DMS53 (cell line): ENCODE measurements at places on chromosomes 3 and 15.

GRCh38 chr3:77039606-77040171 lies at the start of gene ROBO2:
ROBO2 (plus strand) TSS chr3:77040099; CDS start chr3:77040786, 687 bp downstream.
- peak; percentile 38 for DNase-seq

- DNase-seq: no peak
These were observed 310.4 kb downstream of the ERC2 start for GRCh38 chr3:56157693-56158362.

GRCh38 chr3:27677565-27677964 lies 44.6 kb downstream of the EOMES start:
- DNase-seq: no peak

GRCh38 chr3:33993631-33994030 lies 195.2 kb downstream of the PDCD6IP start:
- DNase-seq: no peak

- no peak for DNase-seq
These were observed 102.0 kb upstream of the PLXNA1 start for GRCh38 chr3:126880901-126881300.

DNA sequence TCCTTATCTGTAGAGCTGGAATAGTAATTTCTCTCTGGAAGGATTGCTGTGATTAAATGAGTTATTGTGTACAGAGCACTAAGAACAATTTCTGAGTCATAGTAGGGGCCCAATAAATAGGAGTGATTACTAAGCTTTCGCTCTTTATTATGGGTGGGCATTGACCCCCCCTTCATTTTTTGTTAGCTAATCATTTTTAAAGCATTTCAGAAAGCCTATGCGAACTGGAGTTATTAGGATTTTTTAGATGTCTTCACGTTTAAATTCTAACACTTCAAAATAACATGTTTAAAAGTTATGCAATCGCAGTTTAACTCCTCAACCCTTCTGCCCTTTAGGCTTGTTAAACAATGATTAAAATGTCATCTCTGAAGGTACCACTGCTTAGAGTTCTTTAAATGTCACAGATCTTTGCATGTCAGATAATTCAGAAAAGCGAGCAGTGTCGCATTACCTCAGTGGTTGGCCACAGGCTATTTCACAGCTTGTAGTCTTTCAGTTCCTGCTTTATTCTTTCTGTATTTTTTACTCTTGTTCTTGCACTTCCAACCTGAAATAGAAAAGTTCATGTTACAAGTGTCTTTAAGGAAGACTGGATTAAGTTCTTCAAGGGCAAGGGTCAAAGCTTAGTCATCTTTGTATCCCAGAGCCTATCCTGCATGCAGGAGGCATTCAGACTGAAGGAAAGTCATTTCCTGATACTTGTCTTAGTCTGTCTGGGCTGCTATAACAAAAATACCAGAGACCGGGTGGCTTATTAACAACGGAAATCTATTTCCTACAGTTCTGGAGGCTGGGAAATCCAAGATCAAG lies 102.9 kb downstream of the FNDC3B start:
- no peak for DNase-seq

GRCh38 chr3:50657407-50657806 lies 17.3 kb upstream of the DOCK3 start:
- DNase-seq: no peak

DNA sequence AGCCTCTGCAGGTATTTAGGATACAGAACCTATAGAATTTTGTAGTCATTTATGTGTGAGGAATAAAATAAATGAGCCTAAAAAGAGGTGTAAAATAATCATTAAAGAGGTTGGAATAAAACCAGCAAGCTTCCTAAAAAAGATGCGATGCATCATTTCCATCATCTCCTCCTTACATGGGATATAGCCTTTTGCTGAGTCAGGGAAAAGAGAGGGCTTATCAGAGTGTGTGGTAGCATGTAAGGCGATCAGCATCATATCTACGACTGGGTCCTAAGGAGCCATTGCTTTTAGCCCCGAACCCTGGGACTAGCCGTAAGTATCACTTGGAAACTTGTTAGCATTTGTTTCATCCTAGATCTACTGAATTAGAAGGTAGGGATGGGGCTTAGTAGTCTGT lies 94.9 kb downstream of the DTWD1 start:
- DNase-seq: no peak

GRCh38 chr15:77851691-77852090 lies 219.0 kb upstream of the LINGO1 start:
- DNase-seq: peak; percentile 25
